ENCODE measurements at places on chromosomes 4 and X.

DNA sequence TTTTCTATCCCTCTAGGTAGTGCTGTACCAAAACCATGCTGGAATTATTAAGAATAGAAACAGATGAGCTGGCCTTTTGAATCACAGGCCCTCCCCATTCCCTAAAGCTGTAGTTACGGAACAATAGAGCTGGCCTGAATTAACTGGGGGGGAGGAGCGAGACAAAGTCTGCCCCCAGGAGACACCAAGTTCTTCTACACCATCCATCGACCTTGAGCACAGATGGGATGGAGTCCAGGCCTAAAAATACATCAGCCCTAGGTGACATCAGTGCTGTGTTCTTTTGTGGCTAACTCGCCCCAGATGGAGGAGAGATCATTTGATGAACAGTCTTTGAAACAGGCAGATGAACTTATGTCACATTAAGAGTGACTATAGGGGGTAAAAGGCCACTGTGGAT is 49.6 kb downstream of the LHFPL1 start:
- DNase-seq, result no peak

DNA sequence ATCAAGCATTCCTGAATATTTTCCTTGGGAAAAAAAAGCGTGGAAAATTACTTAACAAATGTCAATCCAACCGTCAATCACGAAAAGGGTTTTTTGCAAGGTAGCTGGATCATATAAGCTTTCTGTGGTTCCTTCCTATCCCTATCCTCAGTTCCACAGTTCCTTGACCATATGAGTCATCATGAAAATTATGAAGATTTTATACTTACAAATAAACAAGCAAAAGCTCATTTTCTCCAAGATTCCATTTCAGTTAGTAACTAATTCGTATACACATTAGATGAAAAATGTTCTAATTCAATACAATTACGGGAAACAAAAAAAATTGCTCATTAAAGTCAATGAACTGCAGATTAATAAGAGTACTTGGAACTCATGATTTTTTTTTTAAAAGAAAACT is 228.8 kb downstream of the NSUN7 start:
- DNase-seq, result no peak

DNA sequence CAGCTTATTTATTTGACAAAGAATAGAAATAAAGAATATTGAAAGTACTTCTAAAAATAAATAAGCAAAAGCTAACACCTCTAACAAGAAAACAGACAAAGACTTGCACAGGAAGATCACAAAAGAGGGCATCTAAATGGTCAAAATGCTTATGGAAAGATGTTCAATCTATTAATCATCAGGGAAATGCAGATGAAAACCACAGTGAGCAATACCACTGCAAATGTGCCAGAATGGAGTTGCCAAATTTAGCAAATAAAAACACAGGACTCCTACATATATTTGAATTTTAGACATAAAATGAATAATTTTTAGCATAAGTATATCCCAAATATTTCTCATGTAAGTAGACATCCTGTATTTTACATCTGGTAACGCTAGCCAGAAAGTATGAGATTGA is 56.1 kb upstream of the HPGD start:
- no peak for DNase-seq

DNA sequence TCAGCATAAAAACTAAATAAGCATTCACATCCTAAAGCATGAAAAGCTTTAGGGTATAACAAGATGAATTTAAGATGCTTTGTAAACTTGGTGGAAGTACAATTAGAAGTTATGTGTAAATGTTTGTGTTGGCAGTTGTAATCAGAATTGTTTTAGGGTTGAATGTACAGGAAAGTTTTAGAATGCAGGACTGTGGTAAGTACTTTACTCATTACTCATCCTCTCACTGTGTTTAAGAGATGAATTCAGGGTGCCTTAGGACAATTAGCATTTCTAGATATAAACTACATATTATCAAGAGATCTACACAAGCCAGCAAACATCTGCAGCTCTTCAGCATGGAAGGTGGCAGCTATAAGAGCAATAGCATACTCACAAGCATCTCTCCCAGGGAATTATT is 77.5 kb upstream of the ELOVL6 start:
- no peak for DNase-seq

GRCh38 chr4:128338634-128339355 is 51.2 kb upstream of the PGRMC2 start:
- DNase-seq, result no peak

GRCh38 chr4:135338181-135338580 is 1136.6 kb upstream of the PABPC4L start:
- no peak for DNase-seq

DNA sequence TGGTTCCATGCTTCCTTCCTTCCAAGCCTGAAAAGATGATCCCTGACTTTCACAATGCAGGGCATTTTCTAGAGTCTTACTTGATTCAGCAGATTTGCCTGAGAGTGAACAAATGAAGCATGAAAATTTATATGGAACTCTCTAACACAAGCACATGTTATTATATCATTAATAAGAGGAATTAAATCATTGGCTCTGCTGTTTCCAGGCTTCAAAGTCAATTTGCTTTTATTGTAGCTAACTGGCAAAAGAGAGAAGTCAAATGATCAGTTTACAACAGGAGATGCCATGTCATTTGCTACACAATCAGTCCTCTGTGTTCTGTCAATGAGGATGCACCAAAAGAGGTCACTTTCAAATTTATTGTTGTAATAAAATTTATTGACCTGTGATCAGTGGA is 101.5 kb upstream of the UGT8 start:
- no peak for DNase-seq

- no peak for DNase-seq
Measured at GRCh38 chr4:2305766-2306501, 44.0 kb upstream of the MXD4 start.

- no peak for DNase-seq
Measured at GRCh38 chr4:24657768-24658617, 73.6 kb upstream of the DHX15 start.

DNA sequence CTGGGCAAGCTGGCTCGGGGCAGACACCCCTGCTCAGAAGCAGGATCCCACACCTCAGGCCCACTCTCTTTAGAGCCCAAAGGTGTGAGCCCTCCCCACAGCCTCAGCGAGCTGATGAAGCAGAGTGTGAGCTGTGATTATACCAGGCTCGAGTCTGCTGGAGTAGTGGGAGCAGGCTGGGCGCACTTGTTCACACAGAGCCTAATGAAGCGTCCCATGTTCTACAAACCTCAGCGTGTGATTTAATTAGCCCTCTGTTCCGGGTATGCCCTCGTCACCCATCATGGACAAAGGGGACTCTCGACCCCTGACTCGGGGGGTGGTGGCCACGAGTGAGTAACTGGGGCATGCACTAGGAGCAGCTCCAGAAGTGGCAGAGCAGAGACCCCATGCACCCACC is 62.3 kb downstream of the PPP2R2C start:
- DNase-seq, result no peak

DNA sequence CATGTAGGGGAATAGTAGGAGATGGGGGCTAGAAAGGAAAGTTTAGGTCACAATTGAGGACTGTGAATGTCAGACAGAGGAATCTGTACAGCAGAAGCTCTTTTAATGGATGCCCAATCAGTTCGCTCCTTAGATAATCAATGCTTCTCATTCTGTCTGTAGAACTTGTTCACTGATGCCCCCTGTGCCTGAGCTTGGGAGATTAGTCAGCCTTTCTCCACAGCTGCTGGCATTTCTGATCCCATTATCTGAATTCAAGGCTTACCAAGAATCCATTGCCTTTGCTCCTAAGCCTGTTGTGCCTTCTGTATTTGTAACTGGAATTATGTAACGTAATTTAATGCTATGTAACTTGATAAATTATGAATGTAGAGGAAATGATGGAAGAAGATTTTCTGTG is 53.2 kb upstream of the BBS12 start:
- DNase-seq, result no peak

- peak; percentile 7 for DNase-seq
Measured at GRCh38 chr4:140305053-140305452, 68.4 kb upstream of the SCOC start.

DNA sequence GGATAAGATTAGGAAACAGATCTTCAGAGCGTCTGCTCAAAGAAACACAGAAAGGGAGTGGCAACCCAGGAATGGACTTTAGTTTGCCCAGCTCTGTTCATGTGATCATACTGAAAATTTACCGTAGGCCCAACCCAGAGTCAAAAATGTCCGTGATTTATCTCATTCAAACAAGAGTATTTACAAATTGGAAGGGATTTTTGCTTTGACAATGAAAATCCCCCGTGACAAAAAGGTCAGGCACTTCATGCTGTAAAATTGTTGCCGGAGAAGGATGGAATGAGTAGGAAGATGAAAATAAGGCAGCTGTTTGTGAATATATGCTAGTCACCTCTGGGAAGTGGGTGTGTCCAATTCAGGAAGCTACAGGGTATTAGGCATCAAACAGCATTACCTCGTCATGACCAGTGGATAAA is 1.2 kb downstream of the SULT1B1 start:
- DNase-seq, result no peak

DNA sequence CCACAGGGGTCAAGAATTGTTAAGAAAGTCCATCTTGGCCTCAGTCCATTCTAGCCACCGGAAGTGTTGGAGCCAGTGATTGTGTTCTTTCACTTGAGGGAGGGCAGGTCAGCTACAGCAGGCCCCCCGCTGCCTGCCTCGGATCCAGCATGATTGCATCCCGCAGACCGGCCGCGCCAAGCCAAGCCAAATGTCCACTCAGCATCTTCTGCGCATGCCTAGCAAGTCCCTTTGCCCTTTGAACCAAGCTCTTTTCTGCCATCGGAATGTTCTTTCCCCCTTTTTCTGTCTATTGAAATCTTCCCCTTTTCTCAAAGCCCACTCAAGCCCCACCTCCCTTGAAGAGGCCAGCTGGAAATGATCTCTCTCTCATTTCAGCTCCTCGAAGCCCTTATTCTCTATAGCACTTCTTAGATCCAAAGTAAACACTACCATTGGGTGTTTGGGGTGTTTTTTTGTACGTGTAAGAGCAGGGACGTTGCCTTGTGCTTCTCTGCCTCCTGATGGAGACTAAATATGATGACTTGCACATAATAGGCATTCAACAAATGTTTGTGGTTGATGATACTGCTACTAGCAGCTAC is 147.8 kb upstream of the BCOR start:
- peak; percentile 27 for DNase-seq

DNA sequence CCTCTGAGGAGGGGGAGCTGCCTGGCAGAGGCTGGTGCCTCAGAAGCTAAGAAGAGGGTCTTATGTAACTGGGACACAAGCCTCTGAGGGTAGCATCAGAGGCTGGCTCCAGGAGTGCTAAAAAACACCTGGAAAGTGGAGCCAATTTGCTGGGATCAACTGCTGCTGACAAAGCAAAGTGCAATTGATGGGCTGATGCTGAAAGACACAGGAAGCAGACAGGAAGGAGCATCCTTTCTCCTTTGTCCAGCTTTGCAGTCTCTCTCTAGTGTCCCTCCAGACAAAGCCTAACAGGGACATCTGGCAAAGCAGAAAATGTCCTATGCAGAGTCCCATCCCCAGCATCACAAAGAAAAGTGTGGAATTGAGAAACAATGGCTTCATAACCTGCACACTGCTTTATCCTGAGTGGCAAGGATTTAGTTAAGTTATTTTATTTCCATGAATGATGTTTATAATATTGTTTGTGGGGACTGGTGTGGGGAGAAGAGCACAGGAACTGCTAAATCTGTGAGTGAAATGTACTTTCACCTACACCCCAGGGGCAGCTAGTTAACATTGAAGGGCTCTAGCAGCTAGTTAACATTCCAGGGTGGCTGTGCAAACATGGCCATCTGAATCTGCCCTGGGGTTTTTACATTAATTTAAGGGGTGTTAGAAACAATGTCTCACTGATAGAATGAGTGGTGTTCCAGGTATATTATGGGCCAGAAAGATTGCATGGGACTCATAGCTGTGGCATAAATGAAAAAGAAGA is 25.6 kb upstream of the MBTPS2 start:
- no peak for DNase-seq

GRCh38 chr4:84875636-84876371 is 90.7 kb downstream of the WDFY3 start:
- no peak for DNase-seq

DNA sequence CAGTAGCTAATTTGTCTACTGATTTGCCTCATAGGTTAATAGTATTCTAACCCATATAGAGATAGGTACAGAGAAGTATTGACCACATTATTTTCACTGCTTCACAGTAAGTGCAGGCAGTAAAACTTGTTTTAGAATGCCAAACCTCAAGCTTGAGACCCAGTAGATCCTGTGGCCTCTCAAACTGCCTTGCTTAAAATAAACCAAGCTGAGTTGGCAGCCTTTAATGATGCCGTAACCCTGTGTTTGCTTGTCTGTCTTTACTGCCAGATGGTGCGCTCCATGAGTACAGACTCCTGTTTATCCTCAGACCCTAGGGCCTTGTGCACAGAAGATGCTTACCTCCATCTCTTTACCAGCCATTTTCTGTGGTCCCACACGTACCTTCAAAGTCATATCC is 50.8 kb downstream of the ANXA3 start:
- DNase-seq, result peak; percentile 82

DNA sequence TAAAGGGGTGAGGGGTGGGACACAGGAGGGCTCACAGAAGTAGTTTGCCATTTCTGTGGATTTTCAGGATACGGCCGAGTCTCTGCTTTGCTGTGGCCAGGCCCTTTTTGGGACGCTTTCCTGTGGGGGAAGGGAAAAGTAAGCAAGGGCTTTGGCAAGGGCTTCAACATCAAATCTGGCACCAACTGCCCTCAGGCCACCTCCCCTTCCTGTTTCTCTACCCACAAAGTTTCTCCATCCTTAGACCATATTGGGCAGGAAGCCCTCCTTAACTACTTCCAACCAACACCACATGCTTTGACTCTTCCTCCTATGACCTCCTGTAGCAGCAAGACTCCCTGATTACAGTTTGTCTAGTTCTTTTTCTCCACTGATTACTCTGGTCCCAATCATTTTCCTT is 105.1 kb downstream of the PHF8 start:
- DNase-seq, result no peak

DNA sequence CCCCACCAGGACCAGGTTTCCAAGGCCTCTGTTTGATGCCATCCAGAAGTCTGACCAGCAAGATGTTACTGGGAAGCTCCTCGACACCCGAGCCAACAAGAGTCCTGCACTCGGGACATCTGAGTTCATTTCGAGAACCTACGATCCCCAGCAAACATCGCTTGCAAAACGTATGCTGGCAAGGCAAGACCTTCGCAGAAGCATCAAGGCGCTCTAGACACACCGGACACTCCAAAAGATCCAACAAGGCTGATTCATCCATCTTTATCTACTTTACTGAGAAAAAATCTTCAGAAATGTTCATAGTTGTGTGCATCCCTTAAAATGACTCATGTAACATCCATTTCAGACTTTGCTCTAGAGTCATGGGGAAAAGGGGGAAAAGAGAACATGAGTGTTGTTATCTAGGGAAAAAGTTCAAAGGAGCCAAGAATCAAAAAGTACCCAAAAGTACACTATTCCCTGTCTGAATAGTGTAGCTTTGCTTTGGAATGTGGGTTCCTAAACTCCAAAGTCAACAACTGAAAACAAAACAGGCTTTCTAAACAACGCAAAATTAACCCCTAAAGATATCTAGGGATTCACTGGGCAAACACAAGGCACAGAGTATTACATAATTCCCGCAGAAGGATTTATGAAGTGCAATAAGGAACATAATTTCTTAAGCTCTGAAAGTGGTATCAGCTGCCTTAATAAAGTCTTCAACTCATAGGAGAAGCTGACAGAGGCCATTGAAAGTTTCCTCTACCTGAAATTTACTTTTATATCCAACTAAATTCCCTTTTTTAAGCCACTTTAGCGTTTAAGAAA is 1.6 kb downstream of the SH3RF1 start:
- peak; percentile 74 for DNase-seq

- DNase-seq, result no peak
Measured at GRCh38 chr4:121697564-121697963, 784 bp upstream of the ANXA5 start.

- DNase-seq, result no peak
Measured at GRCh38 chr4:80578001-80578400, 242.5 kb downstream of the CFAP299 start.

Data from umbilical cord (tissue), 2 donors.